NCI-H2171 (cell line): ENCODE measurements at places on chromosomes 4 and X.
A peak's percentile ranks its signal among the peaks of the same experiment; 100 is the strongest.

GRCh38 chr4:40349561-40350198, 14.5 kb downstream of the CHRNA9 start:
- DNase-seq: peak; percentile 46

DNA sequence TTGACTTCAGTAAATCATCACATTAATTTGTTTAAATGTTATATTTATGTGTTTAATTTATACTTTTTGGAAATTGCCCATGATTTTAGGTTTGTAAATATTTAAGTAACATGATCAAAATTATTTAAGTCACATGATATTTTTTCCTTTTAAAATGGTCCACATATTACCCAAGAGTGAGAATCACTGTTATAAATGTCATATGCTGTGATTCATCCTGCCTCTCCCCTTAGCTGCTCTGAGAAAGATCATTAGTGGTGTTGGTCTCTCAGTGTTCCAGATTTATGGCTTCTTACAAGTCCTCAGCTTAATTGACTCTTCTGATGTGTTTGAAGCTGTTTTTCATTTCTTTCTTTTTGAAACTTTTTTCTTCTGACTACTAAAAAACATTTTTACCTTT, 70.1 kb downstream of the SPANXN4 start:
- DNase-seq: no peak

DNA sequence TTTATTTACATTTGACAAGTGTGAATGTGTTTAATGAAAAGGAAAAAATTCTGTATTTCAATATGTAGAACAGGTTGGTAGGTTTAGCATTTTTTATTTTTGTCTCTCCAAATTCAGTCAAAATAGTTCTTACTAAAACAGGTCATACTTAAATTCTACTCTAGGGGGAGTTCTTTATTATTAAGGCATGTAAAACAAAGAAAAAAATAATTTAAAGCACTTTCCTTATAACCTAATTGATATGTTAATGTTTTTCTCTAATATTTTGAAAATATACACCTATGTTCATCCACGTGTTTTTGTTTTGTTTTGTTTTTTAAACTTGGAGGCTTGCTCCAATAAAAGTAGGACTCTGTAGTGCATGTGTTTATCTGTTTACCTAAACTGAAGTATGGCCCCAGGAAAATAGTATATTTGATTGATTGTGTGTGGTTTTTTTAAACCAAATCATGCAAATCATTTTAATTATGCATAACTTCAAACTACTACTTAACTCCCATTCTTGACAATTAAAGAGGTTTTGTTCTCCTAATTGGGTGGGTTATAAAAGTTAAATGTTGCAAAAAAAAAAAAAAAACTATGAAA, 562.7 kb downstream of the RPA4 start:
- DNase-seq: no peak

DNA sequence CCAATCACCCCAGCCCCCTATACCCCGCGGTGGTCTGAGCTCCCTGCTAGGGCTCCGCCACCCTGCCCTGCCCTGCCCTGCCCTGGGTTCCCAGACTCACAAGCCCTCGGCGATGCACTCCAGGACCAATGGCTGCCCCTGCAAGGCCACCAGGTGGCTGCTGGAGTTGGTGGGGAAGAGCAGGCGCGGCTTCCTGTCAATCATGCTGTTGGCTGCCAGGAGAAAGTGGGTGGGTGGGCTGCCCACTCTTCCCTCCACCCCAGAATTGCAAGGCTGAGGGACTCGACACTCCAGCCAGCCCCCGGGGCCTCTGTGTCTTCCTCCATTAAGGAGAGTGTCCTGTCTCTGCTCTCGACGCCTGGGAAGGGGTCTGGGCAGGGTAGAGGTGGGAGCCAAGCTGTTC, 15.7 kb downstream of the L1CAM start:
- DNase-seq: no peak

GRCh38 chr4:174538123-174538875, 16.0 kb upstream of the HPGD start:
- no peak for DNase-seq

- no peak for DNase-seq
These were observed 18.4 kb upstream of the TBC1D1 start for GRCh38 chr4:37872310-37872988.
